ENCODE measurements at places on chromosomes 7 and 10.

GRCh38 chr10:27203806-27204205 is 36.8 kb downstream of the ACBD5 start:
- DNase-seq, result no peak

- no peak for DNase-seq
Observed at GRCh38 chr10:78699971-78700370, 368.8 kb upstream of the ZMIZ1 start.

- no peak for DNase-seq
Observed at GRCh38 chr10:26682931-26683330, 14.6 kb upstream of the PDSS1 start.

DNA sequence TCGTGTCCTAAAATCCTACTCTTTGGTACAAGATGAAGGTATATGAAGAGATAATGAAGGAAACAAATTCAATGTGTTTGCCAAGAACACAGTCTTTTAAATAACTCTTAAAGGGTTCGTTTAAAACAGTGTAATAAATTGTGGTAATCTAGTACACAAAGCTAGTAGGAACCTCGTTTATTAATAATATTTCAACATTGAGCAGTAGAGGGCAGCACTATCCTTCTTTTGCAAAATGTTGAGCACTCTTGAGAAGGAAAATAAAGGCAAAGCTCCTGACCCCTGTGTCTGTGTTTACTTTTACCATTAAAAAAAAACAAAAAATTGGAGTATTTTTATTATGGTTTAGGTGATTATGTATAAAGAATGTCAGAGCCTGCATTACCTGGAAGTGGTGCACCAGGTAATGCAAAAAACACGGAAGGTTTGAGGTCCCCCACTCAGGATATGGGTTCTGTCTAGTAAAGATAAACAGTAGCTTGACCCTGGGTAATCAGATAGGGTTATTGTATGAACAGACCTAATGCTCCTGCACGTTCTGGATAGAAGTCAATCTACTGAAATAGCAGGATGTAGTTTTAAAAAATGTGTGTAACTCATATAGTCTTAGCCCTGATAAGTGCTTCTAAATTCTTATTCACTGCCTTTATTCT is 5.7 kb upstream of the GOT1 start:
- DNase-seq, result no peak

DNA sequence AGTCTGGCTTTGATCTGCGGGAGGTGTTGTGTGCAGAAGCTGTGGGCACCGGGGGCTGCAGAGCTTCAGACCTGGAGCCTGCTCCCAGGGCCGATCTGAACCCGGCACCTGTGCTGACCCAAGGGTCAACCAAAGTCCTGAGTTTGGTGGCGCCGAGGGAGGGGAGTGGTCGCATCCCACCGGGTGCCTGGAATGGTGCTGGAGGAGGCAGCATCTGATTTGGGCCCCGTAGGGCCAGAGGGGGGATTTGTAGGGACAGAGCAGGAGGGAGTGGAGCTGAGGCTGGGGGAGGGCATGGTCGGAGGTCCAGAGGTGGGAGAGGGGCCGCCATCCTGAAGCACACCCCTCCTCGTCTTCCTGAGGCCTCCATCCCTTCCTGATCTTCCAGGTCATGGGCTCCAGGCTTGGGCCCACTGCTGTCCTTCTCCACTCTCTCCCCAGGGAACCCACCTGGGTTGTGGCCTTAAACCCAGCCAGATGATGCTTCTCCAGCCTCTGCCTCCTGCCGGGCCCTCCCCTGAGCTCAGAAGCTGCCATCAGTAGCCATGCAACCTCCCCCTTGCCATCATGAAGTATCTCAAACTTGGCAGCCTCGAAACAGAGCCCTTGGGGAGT is 112.9 kb downstream of the LHPP start:
- DNase-seq, result no peak

DNA sequence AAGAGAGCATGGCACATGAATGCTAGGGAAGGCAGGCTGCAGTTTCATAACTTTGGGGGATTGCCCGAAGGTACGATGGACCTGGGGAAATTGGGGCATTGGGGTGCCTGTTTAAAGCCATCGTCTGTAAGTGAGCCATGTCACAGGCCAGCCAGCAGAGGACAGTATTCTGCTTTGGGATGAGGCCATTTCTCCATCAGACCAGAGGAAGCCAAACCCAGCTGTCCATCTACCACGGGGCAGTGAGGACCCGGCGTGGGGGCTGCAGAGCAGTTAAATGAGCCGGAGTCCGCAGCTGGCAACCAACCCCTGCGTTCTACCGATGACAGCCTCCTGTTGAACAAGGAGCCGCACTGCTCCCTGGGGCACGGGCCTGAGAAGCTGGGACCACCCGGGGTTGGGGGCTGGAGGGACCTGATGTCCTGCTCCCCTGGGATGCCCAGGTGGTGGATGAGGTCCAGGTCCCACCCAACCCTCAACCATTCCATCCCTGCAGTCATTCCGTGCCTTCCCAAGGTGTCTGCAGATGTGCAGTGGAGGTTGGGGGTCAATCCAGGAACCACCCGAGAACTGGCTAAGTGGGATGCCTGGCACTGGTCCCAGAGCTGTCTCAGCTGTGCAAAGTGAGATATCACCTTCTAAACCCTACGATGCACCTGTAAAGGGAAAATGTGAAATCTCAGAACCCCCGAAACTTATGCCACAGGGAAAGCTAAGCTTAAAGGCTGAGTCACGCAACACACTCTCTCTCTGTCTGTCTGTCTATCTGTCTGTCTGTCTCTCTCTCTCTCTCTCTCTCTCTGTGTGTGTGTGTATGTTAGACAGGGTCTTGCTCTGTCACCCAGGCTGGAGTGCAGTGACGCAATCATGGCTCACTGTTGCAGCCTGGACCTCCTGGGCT is 12.1 kb upstream of the RHBDD2 start:
- peak; percentile 28 for DNase-seq

GRCh38 chr7:20896996-20897395 is 110.3 kb upstream of the SP8 start:
- no peak for DNase-seq

GRCh38 chr7:103551016-103551415 is 105.0 kb upstream of the SLC26A5 start:
- no peak for DNase-seq

- no peak for DNase-seq
Observed at GRCh38 chr10:103695584-103696005, 159.8 kb downstream of the SH3PXD2A start.

GRCh38 chr10:3036155-3037021 is 31.0 kb upstream of the PFKP start:
- DNase-seq, result no peak

- DNase-seq, result no peak
Observed at GRCh38 chr10:8036506-8037198, 17.8 kb upstream of the GATA3 start.

DNA sequence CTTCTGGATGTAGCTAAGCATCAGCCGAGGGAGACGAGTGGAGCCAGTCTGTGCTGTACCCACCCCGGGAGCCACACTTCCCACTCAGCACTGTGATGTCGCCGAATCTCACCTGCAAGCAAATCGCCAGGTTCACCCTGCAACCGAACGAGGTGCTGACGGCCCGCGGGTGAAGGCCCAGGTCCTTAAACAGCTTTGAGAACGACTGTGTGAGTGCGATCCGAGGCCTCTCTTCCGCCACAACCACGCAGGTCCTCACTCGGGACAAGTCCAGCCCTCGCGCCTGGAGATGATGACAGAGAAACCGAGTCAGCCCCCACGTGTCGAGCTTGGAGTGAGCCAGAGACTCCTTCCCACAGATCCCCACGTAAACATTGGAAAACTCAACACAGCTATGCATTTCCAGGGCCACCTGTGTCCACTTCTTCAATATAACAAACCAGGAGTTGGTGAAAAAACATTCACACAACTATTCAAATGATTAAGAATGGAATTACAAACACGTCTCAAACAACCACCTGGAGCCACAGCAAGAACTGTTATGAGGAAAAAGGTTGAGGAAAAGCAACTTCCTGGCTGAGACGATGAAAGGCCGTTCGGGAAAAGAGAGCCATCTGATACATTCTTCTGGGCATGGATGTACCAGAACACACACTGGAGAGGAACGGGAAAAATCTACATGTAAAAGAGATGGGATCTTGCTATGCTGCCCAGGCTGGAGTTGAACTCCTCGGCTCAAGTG is 191.8 kb downstream of the ZMYND11 start:
- DNase-seq, result no peak

DNA sequence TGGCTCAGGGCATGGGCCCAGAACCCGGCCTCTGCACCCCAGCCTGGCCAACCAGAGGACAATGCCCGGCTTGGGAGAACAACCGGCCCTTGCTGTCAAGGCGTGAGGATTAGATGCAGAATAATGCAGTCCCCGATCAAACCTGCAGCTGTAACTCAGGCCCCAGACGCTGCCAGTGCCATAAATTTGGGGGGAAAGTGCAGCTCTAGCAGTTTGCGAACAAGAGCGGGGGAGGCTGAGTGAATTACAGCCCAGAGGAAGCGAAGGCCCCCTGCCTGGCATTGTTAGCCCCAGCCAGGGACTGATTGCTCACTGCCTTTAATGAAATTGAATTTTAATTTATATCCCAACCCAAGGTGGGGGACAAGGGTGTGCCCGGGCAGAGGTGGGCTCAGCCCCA is 38.0 kb upstream of the GNA12 start:
- no peak for DNase-seq

DNA sequence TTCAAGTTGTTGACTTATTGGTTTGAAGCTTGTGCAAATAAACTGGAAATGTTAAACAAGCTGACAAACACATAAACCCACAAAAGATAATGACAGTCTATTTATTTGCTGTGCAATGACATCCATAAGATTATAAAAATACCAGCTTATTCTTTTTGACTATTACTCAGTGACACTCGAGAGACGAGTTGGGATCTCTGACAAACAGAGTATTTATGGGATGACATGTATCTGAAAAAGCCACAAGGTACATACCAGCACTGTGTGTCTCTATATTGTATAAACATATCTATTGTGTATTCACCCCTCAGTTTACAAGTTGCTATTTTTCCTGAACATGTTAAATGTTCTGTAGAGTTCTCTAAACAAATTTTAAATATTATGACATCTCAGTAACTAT is 88.9 kb downstream of the CHRM2 start:
- no peak for DNase-seq

All from activated CD8-positive, alpha-beta memory T cell treated with anti-CD3 and anti-CD28 coated beads for 4 hours (primary cell).